ENCODE measurements at places on chromosomes 12 and 14.
A peak's percentile ranks its signal among the peaks of the same experiment; 100 is the strongest.

GRCh38 chr14:102928412-102929240, 6.2 kb downstream of the AMN start:
- DNase-seq: peak; percentile 76

DNA sequence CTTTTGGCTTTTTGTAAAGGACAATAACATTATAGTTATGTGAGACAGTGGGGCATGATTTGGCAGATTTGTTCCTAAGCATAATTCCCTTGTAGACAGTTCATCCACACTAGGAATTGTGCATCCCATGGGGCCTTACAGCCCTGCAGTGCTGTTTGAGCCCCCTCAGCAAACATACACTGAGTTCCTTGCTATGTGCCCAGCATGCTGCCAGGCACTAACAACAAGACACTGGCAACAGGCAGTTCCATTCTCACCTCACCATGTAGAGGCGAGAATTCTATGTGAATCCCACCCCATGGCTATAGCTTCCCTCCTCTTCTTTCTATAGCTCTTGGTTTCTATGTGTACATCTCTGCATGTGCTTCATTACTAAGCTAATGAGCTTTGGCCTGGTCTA, 1.9 kb downstream of the THTPA start:
- no peak for DNase-seq

- DNase-seq: no peak
These were observed 13.1 kb upstream of the ATP5F1B start for GRCh38 chr12:56658921-56659320.

- DNase-seq: no peak
These were observed 186.6 kb downstream of the RGS6 start for GRCh38 chr14:72118841-72119240.

GRCh38 chr12:53365245-53365904, 14.6 kb upstream of the SP1 start:
- DNase-seq: no peak

- no peak for DNase-seq
These were observed 56.3 kb downstream of the SPPL3 start for GRCh38 chr12:120847814-120848213.

DNA sequence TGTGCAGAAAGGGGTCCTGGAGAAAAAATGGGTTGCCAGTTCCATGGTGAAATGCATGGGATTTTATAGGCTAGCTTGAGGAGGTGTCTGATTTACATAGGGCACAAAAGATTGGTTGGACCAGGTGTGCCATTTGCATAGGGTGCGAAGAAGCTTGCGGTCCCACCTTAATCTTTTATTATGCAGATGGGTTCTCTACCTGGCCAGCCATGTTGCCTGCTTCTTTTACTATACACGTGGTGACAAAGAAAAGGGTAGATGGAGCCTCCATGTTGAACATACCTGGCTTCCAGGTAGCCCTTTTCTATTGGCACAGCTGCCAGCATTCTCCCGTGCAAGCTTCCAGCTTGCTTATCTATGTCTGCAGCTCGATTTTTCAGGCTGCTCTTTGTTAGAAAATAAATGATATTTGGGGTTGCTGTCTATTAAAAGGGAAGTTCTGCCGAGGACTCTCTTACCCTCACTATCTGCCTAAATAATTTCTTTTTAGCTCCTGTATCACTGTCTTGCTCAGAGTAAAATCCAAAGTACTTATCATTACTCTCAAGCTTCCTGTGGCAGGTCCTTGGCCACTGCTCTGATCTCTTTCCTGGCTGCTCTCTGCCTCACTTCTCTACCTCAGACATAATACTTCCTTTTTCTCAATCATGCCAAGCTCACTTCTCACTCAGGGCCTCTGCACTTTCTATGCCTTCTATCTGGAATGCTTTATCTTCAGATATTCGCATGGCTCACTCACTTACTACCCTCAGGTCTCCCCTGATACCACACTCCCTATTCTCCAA, 216.0 kb upstream of the DAAM1 start:
- no peak for DNase-seq

- DNase-seq: no peak
These were observed 7.4 kb downstream of the RPL6 start for GRCh38 chr12:112401903-112402498.

DNA sequence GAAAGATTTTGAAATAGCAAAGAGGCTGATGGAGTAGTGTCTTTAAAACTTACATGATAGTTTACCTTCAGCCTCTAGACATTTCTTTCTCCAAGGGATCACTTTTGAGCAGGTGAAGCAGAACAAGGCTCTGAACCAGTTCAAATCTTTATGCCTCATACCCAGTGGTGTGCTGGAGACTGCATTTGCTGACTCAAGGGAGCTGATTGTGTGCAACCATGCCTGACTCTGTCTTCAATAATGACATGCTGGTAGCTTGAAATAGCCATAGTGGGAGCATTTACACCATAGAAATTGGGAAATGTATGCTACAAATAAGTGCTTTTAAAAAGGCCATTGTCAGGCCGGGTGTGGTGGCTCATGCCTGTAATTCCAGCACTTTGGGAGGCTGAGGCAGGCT, 482.0 kb downstream of the TMTC2 start:
- DNase-seq: no peak

- peak; percentile 43 for DNase-seq
These were observed 64.3 kb upstream of the STON2 start for GRCh38 chr14:81464253-81465002.

GRCh38 chr12:18982226-18982949, 147.1 kb upstream of the PLEKHA5 start:
- DNase-seq: no peak

- DNase-seq: no peak
These were observed 5.5 kb upstream of the GALC start for GRCh38 chr14:87998482-87998881.

Measured in activated naive CD4-positive, alpha-beta T cell treated with Interleukin-2 at 50 U/mL for 16 hours (primary cell).